Esophagus mucosa (tissue), 1 donor: ENCODE measurements at places on chromosomes 12 and 14. TPM values are rescaled to one million over a fixed set of nuclear protein-coding genes. Genes with fewer than 3 reads are reported as not detected.

The NOXRED1 gene
- not detected for total RNA-seq

The NID2 gene
- 2.3 TPM for total RNA-seq

The BMAL2 gene
- 58.3 TPM for total RNA-seq

The FAM181A gene
- total RNA-seq, result not detected

- no peak for ATAC-seq
These were observed 4.2 kb upstream of the FOXJ2 start for GRCh38 chr12:8028267-8028666.

DNA sequence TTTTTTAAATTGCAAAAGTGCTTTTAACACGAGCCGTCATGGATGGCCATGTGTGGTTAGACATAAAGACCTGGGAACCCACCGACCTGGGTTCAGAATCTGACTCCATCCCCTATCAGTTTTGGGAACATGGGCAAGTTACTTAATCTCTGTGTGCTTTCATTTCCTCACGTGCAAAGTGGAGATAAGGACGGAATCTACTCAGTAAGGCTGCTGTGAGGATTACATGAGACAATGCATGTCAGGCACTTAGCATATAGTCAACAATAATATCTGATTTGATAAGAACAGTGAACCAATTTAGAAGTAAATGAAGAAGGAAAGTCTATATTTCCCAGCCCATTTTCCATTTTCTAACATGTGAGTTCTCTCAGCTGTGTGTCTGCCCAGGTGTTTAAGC lies 235.4 kb downstream of the SUDS3 start:
- no peak for ATAC-seq
